ENCODE measurements at places on chromosomes 7 and 10.
A peak's percentile ranks its signal among the peaks of the same experiment; 100 is the strongest.

DNA sequence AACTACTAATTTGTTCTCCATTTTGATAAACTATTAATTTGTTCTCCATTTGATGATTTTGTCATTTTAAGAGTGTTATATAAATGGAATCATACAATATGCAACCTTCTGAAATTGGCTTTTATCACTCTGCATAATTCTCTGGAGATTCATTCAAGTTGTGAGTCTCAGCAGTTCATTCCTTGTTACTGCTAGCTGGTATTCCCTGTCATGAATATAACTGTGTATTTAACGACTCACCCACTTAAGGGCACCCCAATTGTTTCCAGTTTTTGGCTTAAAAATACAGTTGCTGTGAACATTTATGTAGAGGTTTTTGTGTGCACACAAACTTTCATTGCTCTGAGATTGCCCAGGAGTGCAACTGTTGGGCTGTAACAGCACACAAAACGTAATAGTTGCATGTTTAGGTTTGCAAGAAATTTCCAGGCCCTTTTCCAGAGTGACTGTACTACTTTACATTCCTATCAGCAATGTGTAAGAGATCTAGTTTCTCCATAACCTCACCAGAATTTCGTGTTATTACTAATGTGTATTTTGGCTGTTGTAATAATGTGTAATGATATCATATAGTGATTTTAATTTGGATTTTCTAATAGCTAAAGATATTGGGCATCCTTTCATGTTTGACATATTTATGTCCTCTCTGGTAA, 153.2 kb upstream of the ADCY1 start:
- no peak for DNase-seq

DNA sequence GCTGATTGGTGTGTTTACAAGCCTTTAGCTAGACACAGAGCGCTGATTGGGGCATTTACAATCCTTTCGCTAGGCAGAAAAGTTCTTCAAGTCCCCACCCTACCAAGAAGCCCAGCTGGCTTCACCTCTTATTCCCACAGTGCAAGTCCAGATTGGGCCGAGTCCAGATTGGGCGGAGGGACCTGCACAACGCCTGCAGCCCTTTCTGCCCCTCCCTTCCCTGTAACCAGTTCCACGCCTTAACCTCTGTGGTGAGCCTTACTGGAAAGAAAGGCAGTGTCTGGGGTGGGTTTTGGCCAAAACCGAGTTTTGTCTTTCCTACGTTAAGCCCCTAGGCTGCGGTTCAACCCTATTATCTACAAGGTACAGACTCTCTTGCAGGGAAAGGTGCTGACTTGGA, 268.7 kb downstream of the ZEB1 start:
- no peak for DNase-seq

- no peak for DNase-seq
These were observed 230.9 kb downstream of the BICC1 start for GRCh38 chr10:58743466-58744115.

DNA sequence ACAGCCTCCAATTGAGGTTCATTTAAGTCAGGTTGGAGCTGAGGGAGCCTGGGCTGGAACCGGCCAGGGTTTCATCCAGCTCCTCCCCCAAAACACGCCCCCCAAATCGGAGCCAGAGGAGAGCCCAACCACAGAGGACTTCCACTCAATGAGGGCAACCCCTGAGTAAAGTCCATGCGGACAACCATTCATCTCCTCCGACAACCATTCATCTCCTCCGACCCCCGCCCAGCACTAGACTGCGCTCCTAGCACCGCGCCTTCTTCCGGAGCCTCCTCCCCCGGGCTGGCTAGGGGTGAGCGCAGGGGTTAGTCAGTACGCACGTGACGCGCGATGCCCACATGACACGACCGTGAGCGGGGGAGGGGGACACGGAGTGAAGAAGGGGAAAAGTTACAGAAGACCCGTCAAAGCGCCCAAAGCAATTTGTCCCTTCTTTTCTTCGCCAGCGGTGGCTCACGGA, 1.4 kb downstream of the MAGI2 start:
- no peak for DNase-seq

DNA sequence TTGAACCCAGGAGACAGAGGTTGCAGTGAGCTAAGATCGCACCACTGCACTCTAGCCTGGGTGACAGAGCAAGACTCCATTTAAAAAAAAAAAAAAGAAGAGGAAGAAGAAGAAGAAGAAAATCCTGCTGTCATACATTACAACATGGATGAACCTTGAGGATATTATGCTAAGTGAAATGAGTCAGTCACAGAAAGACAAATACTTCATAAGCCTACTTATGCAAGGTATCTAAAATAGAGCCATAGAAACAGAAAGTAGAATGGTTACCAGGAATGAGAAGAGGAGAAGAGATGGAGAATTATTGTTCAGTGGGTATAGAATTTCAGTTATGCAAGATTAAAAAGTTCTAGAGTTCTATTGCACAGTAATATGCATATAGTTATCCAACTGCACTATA, 466.5 kb downstream of the PLXNA4 start:
- DNase-seq, result no peak

DNA sequence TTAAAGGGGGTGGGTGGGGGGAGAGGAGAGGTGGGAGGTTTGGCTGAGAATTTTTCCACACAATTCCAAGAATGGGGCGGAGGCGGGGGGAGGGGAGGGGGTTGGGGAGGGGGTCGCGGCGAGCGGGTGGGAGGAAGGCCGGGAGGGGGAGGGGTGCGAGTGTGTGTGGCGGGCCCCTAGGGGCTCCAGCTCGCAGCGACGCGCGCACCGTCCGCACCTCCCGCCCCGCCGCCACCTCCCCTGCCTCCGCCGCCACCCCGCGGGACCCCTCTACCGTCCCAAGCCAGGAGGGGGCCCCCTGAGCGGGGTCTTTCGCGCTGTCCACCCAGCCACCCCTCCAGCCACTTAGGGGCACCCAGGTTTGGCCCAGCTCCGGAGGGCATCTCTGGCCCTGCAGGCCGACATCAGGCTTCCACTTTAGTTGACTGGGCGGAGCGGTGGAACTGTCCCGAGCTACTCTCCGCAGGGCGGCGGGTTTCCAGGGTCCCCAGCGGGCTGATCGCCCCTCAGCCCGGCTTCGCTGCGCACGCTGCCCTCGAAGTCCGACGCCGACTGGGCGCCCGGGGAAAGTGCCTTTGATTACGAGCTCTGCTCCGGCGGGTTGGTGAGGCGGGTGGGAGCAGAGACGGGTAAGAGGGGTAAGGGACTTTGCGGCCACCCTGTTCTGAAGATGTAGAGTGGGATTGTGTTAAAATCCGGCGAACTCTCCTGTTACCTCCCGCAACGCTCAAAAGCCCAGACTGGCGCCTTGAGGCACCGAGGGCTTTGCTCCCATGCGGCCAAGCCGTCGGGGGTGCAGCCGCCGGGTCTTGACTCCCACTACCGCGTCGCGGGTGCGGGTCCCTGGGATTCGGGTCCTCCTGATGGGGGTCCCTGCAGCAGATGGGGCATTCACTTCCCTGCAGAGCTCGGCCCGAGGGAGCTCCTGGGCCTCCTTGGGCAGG, 1.8 kb upstream of the VAX1 start:
- no peak for DNase-seq

- DNase-seq, result peak; percentile 20
These were observed at the start of gene GBX1 for GRCh38 chr7:151167197-151167961. GBX1 (minus strand) TSS chr7:151167694; CDS start chr7:151167548, 146 bp downstream.

GRCh38 chr7:135769005-135769802, 20.6 kb upstream of the FAM180A start:
- DNase-seq, result no peak

- DNase-seq, result no peak
These were observed 47.7 kb upstream of the SFMBT2 start for GRCh38 chr10:7458556-7458955.

- no peak for DNase-seq
These were observed 111.9 kb upstream of the IGFBP3 start for GRCh38 chr7:46032942-46033341.

GRCh38 chr7:150983893-150984368, 5.8 kb upstream of the KCNH2 start:
- peak; percentile 32 for DNase-seq

DNA sequence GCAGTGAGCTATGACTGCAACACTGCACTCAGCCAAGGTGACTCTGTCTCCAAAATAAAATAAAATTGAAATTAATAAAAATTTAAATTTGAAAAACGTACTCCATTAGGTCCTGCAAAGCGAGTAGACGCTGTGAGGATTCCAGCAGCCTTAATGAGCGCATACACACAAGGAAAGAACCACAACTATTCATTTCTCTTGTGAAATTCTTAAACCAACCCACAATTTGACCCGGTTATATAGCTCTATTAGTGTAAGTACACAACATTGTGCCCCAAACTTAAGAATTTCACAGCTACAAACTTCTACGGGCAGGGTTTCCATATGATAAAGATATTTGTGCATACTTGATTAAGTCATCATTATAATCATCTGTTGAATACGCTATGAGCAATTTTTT, 84.4 kb downstream of the PARD3 start:
- no peak for DNase-seq

DNA sequence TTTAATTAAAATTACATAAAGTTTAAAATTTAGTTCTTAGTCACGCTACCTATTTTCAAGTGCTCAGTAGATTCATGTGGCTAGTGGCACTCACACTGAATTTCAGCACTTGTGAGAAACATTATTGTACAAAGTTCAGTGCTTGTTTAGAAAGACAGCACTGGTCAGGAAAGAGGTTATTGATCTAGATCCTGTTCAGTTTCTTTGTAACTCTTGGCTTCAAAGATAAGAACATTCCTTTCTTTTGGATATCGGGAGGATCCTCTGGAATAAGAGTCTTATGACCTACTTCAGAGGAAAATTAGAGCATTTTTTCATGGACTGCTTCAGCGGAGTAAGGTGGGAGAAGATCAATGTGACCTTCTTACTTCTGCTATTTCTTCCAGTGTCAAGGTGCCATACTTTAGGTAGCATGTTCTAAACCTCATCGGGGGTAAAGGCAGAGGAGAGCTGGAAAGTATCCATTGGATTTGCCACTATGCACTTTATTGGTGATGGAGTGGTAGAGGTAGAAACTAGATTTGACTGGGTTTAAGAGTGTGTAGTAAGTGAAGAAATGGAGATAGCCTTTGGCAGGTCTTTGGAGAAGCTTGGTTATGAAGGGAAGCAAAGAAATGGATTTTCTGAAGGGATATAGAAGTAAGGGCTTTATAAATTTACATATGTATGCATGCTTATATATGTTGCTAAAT, 39.9 kb downstream of the PHYHIPL start:
- DNase-seq, result no peak

- no peak for DNase-seq
These were observed 79.0 kb upstream of the POM121L12 start for GRCh38 chr7:52956379-52956915.

DNA sequence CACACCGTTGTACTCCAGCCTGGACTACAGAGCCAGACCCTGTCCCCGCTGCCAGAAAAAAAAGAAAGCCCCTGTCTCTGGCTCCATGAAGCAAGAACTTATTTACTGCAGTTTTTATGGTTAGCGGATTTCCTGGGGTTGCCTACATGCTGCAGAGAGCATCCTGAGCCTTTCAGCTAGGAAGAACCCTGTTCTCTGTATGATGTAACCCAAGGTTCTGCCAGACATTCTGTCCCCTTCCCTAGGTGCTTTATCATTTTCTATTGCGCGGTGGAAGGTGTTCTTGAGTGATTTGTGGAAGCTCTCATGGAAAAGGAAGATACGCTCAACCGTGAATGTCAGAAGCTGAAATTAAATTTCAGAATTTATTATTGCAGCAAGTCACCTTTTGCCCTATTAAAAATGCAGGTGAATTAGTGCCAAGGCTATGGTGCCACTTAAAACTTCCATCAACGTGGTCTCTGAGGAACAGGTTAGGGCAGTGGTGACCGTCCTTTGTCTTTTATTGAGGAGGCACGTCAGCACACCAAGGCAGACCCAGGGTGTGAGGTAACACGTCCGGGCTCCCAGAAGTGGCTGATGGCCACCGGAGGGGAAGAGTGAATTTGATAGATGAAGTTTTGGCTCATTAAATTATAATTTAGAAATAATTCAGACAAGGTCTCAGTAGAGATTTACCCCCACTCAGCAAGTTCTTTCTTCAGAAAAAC, 273.1 kb downstream of the PHTF2 start:
- no peak for DNase-seq

DNA sequence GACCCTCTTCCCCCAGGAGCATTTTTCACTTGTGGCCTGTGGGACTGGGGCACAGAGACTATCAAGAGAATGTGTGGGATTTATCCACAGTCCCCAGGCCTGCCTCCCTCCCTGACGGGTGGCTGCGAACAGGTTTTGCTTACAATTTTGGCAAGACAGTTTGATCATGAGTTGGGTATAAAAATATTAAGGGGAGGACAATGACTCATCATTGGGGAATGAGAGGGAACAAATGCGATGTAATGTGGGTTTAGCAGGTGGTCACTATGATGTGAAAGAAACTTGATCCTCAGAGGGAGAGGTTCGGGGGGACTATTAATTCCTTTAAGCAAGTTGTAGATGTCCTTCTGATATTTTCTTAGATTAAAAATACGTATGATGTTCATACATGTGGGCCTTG, 52.2 kb downstream of the EMX2 start:
- DNase-seq, result no peak

- no peak for DNase-seq
These were observed 69.7 kb downstream of the VWA2 start for GRCh38 chr10:114308531-114309363.

DNA sequence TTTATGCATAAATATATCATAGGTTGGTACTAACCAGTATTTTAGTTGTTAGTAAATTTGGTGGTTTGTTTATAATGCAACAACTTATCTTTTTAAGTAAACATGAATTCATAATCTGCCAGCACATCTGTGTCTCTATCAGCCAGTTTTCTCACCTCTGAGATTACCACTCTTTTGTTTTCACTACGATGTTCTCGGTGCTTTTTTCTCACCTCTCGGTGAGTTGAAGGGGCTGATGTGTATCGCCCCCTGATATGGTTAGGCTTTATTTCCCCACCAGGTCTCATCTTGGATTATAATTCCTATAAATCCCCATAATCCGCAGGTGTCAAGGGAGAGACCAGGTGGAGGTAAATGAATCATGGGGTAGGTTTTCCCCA, 114.1 kb downstream of the CAMK1D start:
- DNase-seq, result no peak

DNA sequence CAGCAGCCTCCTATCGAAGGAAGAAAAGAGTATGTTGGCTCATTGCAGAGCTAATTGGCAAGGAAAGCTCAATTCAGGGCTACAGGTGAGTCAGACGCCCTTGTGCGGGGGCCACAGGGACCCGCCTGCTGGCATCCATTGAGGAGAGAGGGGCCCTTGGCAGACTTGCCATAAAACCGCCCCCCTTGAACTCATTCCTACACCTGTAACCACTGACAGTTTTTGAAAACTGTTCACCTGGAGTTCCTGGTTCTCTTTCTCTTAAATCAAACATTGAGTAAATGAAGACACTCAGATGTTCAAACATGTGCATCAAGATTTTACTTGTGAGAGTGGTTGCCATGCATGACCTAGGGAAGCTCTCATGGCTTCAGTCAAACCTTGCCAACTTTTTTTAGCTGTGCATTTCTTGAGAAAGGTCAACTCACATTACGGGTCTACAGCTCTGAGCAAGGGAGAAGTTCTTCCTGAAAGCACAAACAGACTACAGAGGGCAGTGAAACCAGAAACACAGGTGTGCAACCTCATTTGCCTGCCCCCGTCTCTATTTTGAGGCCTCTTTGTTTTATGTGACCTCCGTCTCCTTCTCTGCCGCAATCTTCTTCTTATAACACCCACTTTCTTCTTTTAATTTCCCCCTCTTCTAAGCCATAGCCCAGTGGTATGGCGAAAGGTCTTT, 87.8 kb downstream of the TBXAS1 start:
- DNase-seq, result peak; percentile 4

- DNase-seq, result no peak
These were observed 63.7 kb downstream of the GRM8 start for GRCh38 chr7:127189074-127189473.

- no peak for DNase-seq
These were observed 7.2 kb upstream of the EPHA1 start for GRCh38 chr7:143415742-143416397.

- DNase-seq, result no peak
These were observed 115.4 kb upstream of the ACBD5 start for GRCh38 chr10:27355918-27356573.
